ENCODE measurements at places on chromosomes 6 and 20.

- ATAC-seq, result peak; percentile 11
Observed at GRCh38 chr20:23106271-23106851, 20.2 kb upstream of the CD93 start.

GRCh38 chr20:5835321-5835821, 85.2 kb downstream of the SHLD1 start:
- no peak for ATAC-seq

GRCh38 chr6:51684603-51685002, 402.8 kb downstream of the PKHD1 start:
- no peak for ATAC-seq

DNA sequence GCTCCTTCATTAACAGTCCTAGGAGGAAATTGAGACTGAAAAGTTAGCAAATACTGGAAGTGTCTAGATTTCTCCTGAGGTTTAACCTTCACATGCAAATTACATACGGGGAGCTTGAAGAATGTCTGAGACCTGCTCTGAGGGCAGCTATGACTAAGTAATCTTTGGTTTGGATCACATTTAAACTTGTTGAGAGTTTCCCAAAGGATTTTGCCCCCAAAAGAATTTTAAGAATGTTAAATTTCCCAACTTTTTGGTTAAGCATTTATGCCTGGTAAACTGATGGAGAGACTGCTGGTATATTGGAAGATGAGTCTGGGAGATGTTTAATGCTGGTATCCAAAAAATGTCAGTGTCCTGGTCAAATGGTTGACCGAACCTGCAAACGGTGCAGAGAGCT, 97.0 kb downstream of the RREB1 start:
- no peak for ATAC-seq

DNA sequence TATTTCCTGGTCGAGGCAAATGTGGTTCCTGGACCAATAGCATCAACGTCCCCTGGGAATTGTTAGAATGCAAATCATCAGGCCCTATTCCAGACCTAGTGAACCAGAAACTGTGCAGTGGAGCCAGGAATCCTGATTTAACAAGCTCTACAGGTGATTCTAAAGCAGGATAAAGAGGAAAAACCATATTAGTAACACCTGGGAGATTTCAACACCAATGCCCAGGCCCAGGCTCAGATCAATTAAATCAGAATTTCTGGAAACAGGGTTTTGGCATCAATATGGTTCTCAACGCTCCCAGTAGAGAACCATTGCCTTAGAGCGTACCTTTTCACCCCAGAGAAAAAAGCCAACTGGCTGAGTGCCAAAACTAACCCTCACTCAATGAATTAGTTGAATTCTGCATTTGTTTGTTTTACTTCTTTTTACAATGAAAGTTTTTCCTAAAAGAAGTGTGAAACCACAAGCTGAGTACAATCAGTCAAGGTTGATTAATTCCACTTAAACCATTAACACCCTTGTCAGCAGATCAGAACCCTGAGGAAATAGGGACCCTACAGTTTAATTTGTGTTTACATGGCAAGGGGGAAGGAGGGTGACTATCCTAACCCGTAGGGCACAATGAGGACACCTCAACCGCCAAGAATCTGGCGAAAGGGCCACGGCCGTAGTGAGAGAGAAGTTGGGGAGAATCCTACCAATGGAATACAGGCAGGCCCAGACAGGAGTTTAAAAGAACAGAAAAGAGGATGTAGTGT, 34.9 kb upstream of the LOC128125822 start:
- ATAC-seq, result peak; percentile 93

GRCh38 chr6:168691774-168692173, 250.8 kb downstream of the SMOC2 start:
- no peak for ATAC-seq

GRCh38 chr20:48787861-48788375, 39.9 kb downstream of the PREX1 start:
- peak; percentile 21 for ATAC-seq

GRCh38 chr6:157284738-157285421, 38.4 kb downstream of the TMEM242 start:
- ATAC-seq, result no peak

DNA sequence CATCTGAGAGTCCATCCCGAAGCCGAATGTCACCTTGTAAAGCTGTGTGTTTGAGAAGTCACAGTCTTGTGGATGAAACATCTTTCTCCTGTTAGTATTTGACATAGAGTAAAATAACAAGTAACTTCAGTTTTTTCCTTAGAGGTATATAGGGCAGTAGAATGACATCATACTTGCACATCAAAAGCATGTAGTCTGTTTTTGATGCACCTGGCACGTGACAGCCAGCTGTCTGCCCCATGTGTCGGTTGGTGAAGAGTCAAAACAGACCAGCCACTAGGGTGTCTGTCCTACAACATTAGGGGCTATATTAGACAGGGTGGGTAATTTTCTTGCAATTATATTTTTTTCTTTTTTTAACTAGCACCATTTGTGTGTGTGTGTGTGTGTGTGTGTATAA, 70.2 kb downstream of the SNX9 start:
- no peak for ATAC-seq

DNA sequence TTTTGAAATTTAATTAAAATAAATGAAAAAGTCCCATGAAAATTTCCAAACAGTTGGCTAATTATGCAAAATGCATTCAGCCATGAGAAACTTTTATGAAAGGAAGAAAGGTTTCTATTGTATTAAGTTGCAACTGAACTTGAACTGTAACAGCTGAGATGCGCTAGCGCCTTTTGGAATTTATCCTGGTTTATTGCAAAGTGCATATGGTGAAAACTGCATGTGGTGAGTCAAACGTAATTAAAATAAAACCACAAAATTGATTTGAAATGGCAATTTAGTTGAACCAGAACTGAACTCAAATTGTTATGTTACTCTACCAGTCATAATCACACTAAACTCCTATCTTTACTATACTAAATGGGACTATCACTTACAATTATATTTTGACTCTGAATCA, 46.4 kb upstream of the COL21A1 start:
- ATAC-seq, result no peak

DNA sequence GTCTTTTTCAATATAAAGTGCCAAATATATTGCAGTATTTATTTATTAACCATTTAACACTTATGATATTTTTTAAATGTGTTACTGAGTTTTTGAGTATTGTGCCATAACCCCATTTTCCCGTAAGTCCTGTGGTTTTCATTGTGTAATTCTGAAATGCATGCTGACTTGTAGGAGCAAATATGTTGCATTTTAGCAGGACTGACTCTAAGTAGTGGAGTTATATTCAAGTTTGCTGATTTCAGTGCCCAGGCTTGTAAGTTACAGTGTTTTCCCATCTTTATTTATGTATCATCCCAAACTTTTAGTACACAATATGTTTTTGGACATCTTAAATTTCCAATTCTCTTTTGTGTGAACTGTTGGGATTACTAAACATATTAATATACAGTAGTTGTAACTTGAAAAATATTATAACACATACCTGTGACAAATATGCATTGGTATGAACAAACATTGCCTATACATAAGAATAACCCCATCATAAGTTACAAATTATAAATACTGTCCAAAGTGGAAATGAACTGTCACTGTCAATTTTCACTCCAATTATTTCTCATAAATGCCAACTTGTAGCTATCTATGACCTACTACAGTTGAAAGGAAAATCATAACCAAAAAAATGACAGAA, 179.3 kb upstream of the RUNX2 start:
- no peak for ATAC-seq

DNA sequence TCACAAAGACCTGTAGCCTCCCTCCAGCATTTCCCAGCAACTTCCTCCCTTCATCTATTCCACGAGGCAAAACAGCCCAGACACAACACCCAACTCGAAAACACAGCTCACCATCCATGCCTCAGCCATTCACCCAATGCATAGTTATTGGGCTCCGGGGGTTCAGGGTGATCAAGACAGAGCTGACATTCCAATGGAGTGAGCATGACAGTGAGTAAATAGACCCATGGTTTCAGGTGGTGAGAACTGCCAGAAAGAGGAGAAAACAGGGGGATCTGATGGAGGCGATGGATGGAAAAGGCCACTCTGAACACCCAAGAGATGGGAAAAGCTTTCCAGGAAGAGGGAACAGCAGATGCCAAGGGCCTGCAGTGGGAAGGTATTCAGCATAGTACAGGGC, 5.9 kb downstream of the CASS4 start:
- ATAC-seq, result no peak

Measured in esophagus mucosa (tissue), 1 donor.